Hepatic stellate cell (primary cell): ENCODE measurements at places on chromosomes 7 and 10.

DNA sequence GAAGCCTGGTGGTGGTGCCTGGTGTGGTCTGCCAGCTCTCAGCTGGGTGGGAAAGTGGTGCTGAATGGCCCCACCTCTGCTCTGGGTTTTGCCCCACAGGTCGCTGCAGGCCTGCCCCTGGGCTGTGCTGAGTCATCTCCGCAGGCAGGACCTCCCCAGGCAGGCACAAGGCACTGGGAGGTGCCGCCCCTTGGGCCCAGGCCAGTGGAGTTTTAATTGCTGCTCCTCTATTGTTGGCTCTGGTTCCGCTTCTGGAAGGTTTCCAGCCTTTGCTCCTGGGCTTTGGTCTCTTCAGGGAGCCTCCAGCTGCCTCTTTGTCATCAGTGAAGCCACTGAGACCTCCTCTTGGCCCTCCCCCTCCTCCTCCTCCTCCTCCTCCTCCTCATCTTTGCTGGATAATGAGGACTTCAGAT, 180.3 kb upstream of the GRB10 start:
- DNase-seq = no peak

DNA sequence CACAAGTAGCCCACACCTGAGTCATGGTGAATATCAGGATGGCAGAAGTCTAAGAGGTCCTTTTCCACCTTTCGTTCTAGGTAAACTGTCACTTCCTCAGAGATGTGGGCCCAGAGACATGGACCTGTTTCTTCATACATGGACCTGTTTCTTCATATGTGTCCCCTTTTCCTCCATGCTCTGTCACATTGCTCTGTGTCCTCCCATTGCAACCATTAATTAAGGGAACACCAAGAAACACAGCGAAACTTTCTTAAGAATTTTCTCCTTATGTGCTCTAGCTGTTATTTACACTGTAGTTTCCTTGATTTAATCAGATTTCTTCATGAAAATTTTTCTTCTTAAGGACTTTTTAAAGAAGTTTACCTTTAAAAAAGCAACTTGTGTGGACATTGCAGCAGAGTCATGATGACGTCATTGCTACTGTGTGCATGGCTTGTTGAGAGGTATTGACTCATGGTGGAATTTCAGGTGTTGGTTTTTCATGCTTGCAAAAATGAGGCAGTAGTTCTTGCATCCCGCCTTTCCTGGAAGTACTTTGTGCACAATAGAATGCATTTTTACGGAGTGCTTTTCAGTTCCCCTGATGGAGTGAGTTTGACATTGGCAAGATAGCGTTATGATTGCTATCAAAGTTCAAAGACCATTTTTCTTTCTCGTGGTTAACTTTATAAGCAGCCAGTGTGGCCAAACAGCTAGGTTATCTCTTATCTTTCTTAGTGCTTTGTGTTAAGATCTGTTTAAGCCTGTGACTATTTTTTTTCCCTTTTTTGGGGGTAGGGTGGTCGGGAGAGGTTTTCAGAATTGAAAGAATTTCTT, 37.7 kb downstream of the CFAP58 start:
- no peak for DNase-seq

GRCh38 chr10:44978570-44979280, at the start of gene DEPP1:
DEPP1 (minus strand) TSS chr10:44978809; CDS start chr10:44978030, 779 bp downstream.
- peak; percentile 88 for DNase-seq

- no peak for DNase-seq
Measured at GRCh38 chr7:74070619-74070921, 13.0 kb upstream of the LIMK1 start.

- DNase-seq = no peak
Measured at GRCh38 chr7:134707663-134708378, 61.2 kb downstream of the BPGM start.

GRCh38 chr7:116393654-116394053, 105.9 kb upstream of the CAV2 start:
- no peak for DNase-seq

- no peak for DNase-seq
Measured at GRCh38 chr10:110966146-110966545, 46.7 kb downstream of the SHOC2 start.

GRCh38 chr10:5512881-5513612, 11.7 kb upstream of the CALML3 start:
- no peak for DNase-seq

- no peak for DNase-seq
Measured at GRCh38 chr7:95001815-95002561, 94.6 kb downstream of the PPP1R9A start.

DNA sequence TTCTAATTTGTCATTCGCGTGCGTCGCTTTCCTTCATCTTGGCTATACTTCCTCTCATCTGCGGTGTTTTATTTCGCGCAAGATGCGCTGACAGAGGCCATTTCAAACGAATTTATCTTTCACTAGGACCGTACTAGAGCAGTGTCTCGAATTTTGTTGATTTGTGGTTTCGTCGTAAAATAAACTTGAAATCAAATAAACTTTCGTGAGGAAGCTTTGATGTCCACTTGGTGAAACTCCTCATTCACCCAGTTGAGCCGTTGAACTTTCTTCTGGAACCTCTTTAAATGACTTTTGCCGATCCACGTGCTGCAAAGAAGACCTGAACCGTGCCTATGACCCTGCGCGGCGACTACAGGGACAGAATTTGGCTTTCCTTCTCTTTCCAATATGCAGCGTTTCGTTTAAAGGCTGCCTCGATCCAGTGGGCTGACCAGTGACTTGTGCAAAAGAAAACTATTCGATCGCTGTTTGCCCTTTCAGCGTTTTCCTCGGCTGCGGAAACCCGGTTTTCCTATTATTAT, 163.9 kb upstream of the PPP1R3A start:
- DNase-seq = no peak
